ENCODE measurements at places on chromosomes 2 and 18.

GRCh38 chr2:149038442-149039212 lies at the start of gene LYPD6B:
Gene LYPD6B (plus strand): TSS chr2:149038699. CDS start chr2:149130949, 92,250 bp downstream.
- no peak for DNase-seq

- no peak for DNase-seq
Measured at GRCh38 chr2:12685145-12685544, 31.6 kb upstream of the TRIB2 start.

DNA sequence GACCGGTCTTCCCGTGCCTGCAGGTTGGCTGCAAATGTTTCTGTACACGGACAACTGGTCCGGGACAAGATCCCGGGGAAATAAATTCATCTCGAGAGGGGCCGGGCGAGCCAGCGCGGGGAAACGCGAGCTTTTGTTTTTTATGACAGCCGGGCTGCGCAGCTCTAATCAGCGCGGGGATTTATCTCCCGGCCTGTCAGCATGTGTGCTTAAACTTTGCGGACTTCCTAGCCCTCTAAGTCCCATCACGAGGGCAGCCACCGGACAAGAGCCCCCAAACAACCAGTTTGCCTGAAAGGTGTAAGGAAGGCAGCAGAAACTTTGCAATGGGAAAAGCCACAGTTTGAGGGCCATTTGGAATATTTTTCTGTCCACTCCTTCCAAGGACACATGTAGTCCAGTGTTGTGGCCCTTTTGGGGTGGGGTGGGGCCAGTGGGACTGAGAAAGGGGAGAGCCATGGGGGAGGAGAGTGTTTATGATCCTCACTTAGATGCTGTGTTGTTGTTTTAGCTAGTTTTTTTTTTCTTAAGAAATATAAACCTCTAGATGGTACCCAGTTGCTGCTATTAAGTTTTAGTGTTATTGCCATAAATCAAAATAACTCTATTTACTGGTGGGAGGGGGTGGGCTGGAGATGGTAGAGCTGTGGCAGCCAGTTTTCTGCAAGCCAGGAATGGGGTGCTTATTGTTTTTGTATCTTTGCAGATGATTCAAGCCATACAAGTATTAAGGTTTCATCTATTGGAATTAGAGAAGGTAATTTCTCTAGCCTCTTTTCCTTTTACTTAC lies 6.0 kb downstream of the MEIS1 start:
- no peak for DNase-seq

DNA sequence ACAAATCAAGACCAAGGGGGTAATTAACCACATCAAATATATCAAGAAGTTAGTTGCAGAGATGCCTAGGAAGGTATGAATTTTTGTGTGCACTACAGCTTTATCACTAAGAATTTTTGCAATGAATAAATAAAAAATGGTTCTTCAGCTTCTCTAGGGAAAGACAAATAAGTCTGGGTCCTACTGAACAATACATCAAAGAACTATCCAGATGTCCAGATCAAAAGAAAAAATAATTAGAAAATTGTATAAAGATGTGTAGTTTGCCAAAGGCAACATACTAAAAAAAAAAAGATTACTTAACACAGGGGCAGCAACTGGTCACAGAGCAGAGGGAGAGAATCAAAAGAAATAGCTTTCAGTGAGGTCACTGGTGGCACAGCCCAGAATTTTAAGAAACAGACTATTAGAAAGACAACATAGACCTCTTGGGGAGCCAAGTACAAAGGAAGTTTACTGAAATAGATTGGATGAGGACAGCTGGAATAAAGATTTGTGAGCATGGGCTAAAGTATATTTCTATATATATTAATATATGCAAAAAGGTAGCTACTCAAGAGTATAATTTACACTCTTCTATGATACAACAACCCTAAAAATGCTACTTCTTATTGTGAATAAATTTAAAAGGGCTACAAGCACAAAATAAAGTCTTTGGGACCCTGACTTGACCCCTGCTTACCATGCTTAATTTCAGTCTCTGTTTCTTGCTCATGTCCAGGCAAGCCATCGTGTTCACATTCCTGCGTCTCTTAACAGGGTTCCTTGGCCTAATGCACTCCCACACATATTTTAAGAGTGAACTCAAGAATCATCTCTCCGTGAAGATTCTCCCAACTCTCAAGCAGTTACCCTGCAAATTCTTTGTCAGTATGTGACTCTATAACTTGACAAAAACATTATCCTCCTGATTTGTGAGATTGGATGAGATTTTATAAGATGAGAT lies 99.0 kb upstream of the GRB14 start:
- no peak for DNase-seq

DNA sequence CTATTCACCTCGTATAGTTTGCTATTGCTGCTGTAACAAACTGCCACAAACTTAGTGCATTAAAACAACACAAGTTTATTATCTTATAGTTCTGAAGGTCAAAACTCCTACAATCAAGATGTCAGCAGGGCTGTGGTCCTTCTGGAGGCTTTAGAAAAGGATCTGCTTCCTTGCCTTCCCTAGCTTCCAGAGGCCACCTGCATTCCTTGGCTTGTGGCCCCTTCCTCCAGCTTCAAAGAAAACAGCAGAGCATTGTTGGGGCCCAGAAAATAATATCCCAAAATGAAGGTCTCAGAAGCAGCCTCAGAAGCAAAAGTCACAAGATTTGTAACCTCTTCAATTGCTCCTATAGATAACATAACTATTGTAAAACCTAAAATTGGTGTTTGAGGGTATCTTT lies 100.6 kb downstream of the HNRNPLL start:
- DNase-seq = no peak

GRCh38 chr2:172246649-172247048 lies 143.9 kb upstream of the DLX2 start:
- no peak for DNase-seq

- no peak for DNase-seq
Measured at GRCh38 chr18:78703291-78703690, 276.3 kb upstream of the SALL3 start.

DNA sequence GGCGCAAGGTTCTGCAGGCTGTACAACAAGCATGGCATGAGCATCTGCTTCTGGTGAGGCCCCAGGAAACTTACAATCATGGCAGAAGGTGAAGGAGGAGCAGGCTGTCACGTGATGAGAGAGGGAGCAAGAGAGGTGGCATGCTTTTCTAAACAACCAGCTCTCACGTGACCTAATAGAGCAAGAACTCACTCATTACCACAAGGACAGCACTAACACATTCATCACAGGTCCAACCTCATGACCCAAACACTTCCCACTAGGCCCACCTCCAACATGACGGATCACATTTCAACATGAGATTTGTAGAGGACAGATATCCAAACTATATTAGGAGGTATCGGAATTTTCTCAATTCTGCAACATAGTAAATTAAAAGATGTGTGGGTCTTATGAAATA lies 108.8 kb upstream of the DLX2 start:
- DNase-seq = no peak

- DNase-seq = no peak
Measured at GRCh38 chr2:204187229-204188083, 250.9 kb downstream of the ICOS start.

GRCh38 chr2:240991378-240992263 lies 6.8 kb upstream of the SNED1 start:
- DNase-seq = no peak

- DNase-seq = no peak
Measured at GRCh38 chr18:23542461-23542860, 39.1 kb downstream of the RMC1 start.

- no peak for DNase-seq
Measured at GRCh38 chr2:105556366-105556765, 157.5 kb upstream of the FHL2 start.

- DNase-seq = no peak
Measured at GRCh38 chr2:25620077-25620476, 53.3 kb downstream of the DTNB start.

DNA sequence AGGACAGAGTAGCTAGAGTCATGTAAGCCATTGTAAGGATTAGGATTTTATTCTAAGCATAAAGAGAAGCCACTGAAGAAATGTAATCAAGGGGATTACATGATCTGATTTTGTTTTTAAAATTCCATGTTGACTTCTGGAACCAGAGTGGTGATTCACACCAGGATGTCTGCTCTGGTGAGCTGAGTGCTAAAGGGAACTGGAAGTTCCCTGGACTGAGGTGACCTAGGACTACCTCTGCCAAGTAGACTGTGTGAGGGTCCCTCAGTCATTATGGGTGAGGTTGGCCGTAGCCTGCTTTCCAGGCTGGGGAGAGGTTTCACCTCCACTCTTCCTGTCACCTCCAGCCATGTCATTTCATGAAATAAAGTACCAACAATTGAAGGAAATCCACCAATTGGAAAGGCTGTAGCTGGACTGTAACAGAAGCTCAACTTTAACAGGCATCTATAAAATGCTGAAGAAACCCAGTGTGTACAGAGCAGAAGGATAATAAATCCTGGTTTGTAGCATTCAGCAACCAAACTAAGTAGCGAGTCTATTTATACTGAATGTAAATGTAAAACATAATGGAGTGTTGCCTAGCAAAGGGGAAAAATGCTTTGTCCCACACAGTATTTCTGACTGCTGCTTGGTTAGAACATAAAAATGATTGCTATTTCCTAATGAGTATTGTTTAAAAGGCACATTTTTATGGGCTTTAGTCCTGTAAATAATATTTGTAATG lies 507.4 kb upstream of the PKDCC start:
- DNase-seq = no peak

DNA sequence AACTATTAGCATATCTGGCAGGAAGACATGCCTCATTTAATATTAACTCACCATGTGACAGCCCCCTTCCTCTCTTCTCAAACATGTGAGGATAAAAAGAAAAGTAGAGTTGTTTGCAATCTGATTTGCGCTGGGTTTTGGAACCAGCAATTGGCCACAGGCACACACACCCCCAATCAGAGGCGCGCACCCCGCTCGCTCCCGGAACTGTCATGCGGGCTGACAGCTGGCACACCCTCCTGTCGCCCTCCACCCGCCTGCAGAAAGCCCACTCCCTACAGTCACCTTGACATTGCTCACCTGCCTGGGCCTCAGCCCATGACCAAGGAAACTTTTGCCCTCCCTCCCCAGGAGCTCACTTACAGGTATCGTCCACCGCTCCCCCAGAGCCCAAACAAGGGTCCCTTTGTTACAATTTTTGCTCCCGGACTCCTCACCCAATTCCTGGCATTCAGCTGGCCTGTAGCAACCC lies 1.1 kb downstream of the COBLL1 start:
- no peak for DNase-seq

- DNase-seq = no peak
Measured at GRCh38 chr2:63681896-63682295, 93.1 kb downstream of the MDH1 start.

- DNase-seq = no peak
Measured at GRCh38 chr2:11389551-11390398, 45.3 kb upstream of the ROCK2 start.

DNA sequence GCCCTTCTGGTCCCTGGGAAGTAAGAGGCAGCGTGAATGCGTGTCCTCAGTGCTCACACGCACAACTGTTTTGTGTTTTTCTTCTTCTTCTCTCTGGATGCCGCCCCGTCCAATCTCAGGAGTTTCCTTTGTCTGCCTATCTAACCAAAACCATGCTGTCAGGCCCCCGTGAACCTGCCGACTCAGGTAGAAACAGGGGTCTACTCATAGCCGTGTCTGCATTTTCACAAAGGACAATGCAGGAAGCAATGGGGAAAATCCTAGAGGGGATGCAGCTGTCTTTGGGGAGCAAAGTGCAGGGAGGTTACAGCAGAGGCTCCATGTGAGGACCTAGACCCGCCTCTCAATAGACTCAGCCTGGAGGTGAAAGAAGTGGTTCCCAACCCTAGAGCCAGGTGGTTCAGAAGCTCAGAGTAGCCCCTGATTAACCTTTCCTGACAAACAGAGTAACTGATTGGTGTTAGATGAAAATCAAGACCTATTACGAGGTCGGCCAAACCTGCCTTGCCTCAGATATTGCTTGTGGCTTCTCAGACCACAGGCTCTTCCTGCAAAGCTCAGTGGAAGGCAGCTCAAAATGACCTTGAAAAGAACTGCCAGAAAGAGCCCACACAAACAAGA lies 49.3 kb downstream of the CD226 start:
- DNase-seq = no peak

DNA sequence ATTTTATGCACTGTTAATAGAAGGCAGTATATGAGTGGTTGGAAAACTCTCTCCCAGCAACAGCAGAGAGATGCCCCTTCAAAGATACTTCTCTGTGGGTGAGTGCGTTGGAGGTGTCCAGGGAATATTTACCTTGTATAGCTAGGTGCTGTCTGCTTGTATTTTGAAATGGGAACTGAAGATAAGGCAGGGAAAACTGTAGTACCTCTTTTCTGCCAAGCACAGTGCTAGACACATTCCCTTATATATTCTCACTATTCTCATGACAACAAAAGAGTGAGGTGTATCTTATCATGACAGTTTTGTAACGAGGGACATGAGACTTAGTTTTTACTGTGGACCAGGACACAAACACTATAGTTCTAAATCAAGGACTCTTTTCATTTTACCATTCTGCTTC lies 2.1 kb downstream of the TTC39C start:
- no peak for DNase-seq

DNA sequence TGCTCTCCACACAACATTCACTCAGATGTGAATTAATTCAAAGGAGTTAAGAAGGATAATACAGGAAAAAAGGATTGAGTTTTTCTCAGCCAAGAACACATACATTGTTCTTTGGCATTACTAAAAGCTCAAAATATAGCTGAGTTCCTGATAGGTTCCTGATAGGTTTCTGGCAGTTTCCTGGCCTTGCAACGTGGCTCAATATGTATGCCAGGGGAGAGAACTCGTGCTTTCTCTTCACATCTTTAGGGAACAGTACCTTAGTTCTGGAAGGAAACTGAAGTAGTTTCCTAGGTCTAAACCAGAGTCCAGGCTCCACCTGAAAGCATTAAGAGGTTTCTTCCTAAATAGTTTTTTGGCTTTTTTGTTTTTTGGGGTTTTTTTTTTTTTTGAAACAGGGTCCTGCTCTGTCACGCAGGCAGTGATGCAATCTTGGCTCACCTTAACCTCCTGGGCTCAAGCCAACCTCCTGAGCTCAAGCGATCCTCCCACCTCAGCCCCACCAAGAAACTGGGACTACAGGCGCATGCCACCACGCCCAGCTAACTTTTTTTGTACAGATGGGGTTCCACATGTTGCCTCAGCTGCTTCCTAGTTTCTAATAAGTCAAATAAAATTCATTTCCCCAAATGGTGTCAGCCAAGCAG lies 42.8 kb downstream of the ESCO1 start:
- no peak for DNase-seq
